ENCODE measurements at places on chromosomes 5 and 9. TPM values are rescaled to one million over a fixed set of nuclear protein-coding genes. Genes with fewer than 3 reads are reported as not detected.

- peak; percentile 13 for DNase-seq
These were observed 27.5 kb downstream of the ZNF474 start for GRCh38 chr5:122156724-122157325.

- DNase-seq, result no peak
These were observed 104.3 kb downstream of the PHF2 start for GRCh38 chr9:93680443-93681268.

- no peak for DNase-seq
These were observed 233.1 kb upstream of the RASA1 start for GRCh38 chr5:87034557-87034956.

GRCh38 chr9:87068177-87068840, 121.0 kb upstream of the GAS1 start:
- no peak for DNase-seq

The TSSK1B gene
- total RNA-seq, result not detected

The GABRA1 gene
- total RNA-seq, result not detected

The GBGT1 gene
- total RNA-seq, result 4.7 TPM

The BNIP1 gene
- total RNA-seq, result 30.4 TPM

The KIF12 gene
- total RNA-seq, result not detected
